NCI-H524 (cell line): ENCODE measurements at places on chromosomes 2 and 18.

- DNase-seq: no peak
Observed at GRCh38 chr2:39715822-39716221, 50.1 kb downstream of the TMEM178A start.

GRCh38 chr2:7930800-7931635, 750.8 kb upstream of the ID2 start:
- DNase-seq: peak; percentile 10

GRCh38 chr2:124289615-124290014, 264.5 kb downstream of the CNTNAP5 start:
- DNase-seq: no peak

DNA sequence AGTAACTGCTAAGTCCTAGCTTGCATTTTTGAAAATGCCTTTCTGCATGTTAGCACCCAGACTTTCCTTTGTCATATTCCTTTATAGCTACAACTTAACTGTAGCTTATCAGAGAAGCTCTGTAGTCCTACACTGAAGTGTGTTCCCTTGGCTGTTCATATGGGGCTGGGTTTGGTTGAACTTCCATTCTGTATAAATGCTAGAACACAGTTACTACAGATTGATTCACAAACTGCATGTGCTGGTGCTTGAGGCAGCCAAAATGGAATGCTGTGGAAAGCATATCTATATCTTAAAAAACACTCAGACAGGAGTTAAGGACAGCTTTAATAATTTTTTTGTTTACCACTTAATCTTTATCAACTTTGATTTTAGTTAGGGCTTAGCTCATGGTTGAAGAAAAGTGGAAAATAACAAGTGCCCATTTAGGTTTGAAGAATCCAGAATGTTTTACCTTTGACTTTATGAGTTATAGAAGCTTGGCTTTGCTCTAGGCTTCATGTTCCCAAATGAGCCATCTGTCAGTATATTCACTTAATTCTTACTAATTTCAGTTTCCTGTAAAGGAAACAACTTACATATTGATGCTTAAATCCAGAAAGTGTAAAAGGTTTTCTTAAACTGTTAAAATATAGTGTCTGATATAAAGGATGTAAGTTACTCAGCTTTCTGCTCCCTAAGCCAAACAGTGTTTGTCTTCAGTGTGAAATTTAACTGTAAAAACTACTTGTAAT, 148.9 kb downstream of the AGPS start:
- peak; percentile 10 for DNase-seq

- DNase-seq: no peak
Observed at GRCh38 chr2:39127973-39128372, 7.1 kb upstream of the SOS1 start.

GRCh38 chr2:18265614-18266586, 294.6 kb downstream of the RDH14 start:
- DNase-seq: no peak

GRCh38 chr2:222877556-222878300, 16.9 kb downstream of the ACSL3 start:
- no peak for DNase-seq

- no peak for DNase-seq
Observed at GRCh38 chr2:187382131-187382530, 65.9 kb downstream of the CALCRL start.

DNA sequence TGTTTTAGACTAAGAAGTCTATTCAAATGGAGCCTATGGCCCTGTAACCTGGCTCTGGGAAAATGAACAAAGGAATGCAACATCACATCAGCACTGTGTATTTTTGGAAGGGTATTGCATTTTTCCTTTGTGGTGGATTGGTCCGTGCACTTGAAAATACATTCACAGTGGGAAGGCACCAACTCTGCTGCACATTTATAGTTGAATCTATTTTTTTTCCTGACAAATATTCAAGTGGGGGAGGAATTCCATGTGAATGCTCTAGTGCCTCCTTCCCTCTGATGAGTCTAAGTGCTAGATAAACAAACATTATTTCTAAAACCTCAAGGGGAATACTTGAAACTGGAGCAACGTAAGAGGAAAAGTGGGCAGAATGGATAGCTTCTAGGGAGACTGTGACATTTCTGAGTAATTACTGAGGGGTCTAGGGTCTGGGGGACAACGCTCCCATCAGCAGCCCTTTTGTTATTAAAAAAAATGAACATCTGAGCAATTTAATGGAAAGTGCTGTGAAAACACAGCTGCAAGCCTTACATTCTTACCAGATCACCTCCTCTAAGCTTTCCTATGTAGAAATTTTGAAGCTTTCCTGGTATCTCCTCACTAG, 208.2 kb downstream of the SLC8A1 start:
- DNase-seq: no peak

DNA sequence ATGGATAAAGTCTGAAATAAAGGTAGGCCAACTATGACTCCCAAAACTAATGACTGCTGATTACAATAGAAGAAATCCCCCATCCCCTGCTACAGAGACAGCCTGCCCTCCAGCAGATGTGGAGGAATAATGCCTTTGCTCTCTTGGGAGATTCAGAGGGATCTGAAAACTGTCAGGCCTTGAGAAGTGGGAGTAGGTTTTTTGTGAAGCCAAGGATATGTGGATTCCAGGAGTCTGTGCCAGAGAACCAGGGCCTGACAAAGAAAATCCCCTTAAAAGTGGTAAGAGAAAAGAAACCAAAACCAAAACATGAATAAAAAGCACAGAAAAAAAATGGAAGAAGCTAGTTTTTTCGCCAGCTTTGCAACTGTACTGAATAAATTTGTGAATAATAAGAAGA, 397.6 kb downstream of the ZNF521 start:
- no peak for DNase-seq

DNA sequence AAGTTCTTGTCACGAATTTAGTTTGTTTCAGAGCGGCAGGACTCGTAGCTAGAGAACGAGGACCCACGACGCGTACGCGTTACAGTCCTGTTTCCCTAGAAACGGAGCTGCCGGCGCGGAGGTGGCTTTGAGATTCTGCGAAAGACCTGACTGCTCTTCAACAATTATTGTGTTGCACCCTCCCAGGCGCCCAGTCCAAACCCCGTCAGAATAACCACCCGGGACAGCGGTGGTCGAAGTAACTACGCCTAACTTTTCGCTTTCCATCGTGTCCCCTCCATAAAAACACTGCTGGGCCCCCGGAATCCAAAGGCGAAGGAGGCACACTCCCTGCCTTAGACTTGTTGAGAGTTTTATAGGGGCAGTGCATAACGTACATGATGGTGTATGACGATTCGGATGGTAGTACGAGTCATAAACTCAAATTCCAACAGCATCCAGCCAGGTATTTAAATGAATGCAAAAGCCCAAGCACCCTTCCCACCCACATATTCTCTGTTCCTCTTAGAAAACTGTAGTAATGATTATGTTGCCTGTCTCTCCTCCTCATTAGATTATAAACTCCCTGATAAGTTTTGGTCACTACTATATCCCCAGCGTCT, 651 bp upstream of the STAM2 start:
- no peak for DNase-seq

- no peak for DNase-seq
Observed at GRCh38 chr2:120598416-120598815, 137.3 kb upstream of the GLI2 start.

DNA sequence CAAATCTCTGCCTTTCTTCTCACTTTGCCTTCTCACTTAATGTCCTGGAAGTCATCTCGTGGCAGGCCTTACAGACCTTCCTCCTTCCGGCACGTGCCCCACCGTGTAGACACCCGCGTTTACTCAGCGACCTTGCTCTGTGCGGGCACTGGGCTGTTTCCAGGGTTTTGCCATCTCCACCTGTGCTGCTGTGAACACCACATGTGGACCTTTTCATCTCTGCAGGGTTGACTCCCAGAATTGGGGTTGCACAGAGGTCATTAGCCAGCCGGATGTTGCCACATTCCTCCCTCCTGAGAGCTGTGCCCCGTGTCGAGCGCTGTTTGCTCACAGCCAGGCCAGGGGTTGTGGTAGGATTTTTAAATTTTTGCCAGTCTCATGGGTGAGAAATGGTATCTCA, 25.4 kb downstream of the KCNG2 start:
- DNase-seq: no peak

DNA sequence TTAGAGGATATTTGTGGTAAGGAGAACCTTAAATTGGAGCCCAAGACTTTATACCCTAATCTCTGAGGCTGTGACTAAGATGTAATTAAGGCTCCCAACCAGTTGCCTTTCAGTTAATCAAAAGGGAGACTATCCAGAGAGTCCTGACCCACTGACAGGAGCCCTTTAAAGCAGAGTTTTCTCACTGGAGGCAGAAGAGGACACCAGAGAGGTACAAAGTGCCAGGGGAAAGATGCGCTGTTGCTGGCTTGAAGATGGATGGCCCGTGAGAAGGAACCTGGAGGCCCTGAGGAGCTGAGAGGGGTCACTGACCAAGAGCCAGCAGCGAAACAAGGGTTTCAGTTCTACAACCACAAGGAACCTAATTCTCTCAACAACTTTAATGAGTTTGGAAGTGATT, 137.3 kb downstream of the TMEM131 start:
- DNase-seq: no peak

DNA sequence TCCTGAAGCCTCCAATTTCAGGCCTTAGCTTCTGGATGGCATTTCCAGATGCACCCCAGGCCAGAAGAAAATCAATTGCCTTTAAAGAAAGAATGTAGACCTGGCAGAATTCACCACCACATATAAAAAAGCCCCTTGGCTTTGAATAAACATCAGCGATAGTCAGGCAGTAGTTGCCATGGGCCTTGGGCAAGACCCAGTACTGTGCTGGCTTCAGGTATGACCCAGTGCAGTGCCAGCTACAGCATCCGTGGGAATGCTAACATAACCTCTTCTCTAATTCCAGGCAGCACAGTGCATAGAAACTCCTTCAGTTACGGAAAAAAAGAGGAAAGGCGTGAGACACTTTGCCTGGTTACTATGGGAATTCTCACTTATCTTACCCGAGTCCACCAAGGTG, 539.6 kb upstream of the LRRTM4 start:
- no peak for DNase-seq

DNA sequence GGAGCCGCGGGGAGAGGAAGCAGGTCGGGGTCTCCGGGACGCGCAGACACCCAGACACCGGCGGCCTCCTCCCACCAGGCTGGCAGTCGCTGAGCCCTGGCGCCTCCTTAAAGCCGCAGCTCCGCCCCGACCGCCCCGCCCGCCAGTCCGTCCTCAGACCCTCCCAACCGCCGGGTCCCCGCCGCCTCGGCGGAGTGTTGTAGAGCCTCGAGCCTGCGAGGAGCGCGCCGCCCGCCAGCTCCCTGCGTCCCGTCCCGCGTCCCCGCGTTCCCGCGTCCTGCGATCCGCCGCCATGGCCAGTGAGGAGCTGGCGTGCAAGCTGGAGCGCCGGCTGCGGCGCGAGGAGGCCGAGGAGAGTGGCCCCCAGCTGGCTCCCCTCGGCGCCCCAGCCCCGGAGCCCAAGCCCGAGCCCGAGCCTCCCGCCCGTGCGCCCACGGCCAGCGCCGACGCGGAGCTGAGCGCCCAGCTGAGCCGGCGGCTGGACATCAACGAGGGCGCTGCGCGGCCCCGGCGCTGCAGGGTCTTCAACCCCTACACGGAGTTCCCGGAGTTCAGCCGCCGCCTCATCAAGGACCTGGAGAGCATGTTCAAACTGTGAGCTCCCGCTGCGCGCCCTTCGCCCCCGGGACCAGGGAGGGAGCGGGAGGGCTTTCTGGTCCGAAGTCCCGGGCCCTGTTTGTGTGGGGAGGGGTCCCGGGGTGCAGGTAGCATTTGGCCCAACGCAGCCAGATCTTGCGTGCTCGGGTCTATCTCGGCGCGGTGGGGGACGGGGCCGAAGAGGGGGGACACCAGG, at the start of gene EFHD1:
Gene EFHD1 (plus strand): TSS at position 192 of the 793 bp plus-strand sequence. CDS start 101 bp downstream, at position 293.
- DNase-seq: peak; percentile 53

GRCh38 chr2:163764566-163764965, 28.8 kb upstream of the FIGN start:
- no peak for DNase-seq

GRCh38 chr18:43581936-43582519, 304.7 kb upstream of the SYT4 start:
- DNase-seq: no peak
